ENCODE measurements at places on chromosomes 3 and 15.

- DNase-seq: no peak
These were observed 26.6 kb downstream of the MBNL1 start for GRCh38 chr3:152295344-152295743.

- no peak for DNase-seq
These were observed 15.9 kb downstream of the HRH1 start for GRCh38 chr3:11170052-11170770.

DNA sequence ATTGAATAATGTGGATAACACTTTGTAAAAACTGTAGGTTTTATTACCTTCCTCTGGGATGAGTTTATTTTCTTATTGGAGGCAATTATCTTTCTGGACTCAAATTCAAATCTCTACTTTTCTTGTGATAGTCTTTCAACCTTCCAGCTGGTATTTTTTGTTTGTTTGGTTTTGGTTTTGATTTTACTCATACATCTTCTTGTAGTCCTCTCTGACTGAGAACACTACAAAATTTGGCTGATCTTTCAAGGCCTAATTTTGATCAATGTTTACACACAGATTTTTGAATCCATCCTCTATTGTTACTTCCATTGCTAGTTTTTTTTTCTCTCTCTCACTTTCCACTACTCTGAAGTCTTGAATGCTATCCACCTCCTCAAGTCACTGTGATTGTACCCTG, 303.8 kb upstream of the NECTIN3 start:
- no peak for DNase-seq

- no peak for DNase-seq
These were observed 940.9 kb downstream of the OTOL1 start for GRCh38 chr3:162437480-162437879.

GRCh38 chr3:139769796-139770195, 92.0 kb upstream of the NMNAT3 start:
- no peak for DNase-seq

DNA sequence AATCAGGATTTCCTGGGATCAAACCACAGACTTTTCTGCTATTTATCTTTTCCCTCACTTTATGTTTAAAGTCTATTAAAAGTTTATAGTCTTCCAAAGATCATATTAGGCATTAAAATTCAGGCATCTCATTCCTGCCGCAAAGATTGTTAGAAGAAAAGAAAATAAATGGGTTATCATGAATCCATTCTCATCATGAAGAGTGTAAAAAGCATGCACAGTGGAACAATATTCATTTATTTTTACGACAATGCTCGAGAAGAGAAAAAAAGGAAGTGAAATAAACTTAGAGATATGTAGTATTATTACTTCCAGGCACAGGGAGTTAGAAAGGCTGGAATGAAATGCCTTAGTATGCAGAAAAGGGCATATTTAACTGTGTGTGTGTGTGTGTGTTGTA, 213.7 kb upstream of the PLSCR5 start:
- DNase-seq: no peak

DNA sequence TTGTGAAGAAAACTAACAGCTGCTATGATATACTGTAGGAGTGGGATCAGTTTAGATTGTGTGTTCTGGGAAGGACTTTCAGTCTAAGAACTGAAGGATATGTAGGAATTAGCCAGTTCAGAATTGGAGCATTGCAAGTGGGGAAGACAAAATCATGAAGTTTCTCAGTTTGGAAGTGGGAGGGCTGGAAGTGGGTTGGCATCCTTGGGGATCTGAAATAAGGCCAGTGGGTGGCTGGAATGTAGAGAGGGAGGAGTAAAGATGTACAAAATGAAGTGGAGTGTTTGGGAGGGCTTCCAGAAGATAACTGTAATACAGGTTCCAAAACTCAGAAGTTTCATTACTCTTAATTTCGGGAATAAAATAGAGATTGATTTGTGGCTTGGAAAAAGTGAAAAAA, 17.2 kb downstream of the SEC22A start:
- no peak for DNase-seq

DNA sequence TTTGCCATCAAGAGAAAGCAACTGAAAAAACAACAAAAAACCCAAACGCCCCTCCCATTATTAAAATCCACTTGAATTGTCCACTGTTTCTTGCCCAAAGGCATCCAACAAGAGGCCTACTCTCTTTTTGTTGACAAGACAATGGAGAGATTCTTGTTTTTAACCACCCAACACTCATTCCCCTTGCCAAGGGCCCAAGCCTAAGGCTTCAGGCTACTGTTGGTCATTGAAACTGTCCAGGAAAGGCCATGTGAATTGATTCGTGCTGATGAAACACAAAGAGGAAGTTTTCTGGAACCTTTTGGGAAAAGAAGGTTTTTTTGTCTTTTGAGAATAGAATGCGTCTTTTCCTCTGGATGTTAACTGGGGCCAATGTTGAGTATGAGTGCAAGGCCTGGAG, 157.4 kb upstream of the PFN2 start:
- no peak for DNase-seq

DNA sequence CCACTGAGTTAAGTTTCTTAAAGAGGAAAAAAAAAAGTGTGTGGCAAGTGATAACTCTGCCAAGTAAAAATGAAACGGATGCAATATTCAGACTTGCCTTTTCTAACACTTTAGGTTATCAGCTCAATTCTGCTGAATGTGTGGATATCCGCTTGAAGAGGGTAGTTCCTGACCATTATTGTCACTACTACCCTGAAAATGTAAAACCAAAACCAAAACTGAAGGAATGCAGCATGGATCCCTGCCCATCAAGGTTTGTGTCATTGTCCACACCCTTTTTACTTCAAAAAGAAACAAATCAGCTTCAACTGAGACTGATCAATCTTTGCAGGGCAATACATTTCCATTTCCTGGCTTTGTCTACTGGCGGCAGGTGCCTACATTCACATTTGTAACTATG, 236.1 kb downstream of the ADAMTSL3 start:
- no peak for DNase-seq

DNA sequence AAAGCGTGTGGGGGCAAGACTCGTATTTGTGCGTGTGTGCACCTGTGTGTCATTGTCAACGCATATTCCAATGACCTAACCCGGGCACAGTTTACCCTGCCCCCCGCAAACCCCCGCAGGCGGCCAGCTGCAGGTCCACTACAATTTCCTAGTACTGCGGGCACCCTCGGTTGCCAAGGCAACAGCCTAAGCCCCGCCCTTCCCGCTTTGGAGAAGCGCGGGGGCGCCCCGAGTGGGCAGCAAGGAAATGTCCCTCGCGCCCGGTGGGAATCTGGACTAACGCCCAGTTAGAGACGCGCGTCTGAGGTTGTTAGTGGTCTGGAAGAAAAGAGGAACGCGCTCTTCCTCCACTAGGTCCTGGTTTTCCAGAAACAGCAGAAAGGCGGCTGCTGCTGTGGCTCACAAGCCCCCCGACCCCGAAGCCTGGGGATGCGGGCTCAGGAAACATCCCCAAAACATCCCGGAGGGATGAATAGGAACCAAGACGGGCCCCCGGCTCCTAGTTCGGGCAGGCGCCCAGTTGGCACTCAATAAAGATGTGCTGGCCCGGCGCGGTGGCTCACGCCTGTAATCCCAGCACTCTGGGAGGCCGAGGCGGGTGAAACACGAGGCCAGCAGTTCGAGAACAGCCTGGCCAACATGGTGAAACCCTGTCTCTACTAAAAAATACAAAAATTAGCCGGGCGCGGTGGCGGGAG, 1.1 kb downstream of the ABHD14A start:
- DNase-seq: peak; percentile 46

GRCh38 chr3:155420881-155421486, 127.5 kb upstream of the STRIT1 start:
- DNase-seq: no peak

- no peak for DNase-seq
These were observed 140.7 kb downstream of the IMPG2 start for GRCh38 chr3:101179637-101180036.

DNA sequence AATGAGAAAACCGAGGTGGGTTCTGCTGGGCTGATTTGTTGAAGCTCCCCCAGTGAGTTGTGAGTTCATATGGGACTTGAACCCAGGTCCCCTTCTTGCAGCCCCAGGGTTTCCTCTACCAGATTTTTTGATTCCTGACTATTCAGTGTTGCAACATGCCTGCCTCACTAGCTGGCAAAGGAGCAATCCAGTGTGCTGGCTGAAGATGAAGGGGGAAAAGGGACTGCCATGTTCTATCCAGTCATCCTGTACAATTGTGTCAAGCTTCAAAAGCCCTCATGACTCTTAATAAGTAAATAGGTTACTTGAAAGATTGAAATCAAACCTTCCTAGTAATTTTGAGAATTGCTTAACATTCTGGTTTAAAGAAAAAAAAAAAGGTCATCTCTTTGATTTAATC, 211.5 kb upstream of the TP63 start:
- no peak for DNase-seq

DNA sequence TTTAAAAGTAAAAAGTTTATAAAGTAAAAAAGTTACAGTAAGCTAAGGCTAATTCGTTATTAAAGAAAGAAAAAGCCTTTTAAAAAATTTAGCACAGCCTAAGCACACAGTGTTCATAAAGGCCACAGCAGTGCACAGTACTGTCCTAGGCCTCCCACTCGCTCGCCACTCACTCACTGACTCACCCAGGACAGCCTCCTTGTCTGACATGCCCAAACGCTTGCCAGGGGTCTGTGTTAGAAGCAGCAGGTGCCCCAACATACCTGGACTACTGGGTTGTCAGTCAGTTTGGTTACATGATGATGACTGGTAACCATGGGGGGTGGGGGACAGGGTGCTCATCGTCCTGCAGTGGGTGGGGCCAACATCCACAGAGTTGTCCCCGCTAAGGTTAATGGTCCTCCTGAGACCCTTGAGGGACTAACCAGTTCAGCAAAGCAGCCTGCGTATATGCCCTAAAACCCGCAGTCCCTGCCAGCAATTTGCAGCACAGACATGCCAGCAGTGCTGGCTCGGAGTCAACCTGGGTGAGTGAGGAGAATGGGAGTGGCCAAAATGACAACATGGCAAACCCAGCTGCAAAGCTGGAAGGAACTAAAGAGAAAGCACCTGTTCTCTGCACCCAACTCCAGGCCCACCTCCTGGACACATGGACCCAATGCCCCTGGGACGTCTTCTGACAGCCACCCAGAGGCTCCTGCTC, 49.2 kb downstream of the CYFIP1 start:
- DNase-seq: no peak

- DNase-seq: no peak
These were observed 116.9 kb upstream of the LRRFIP2 start for GRCh38 chr3:37291275-37291700.

- no peak for DNase-seq
These were observed 78.4 kb downstream of the MME start for GRCh38 chr3:155158346-155159037.

DNA sequence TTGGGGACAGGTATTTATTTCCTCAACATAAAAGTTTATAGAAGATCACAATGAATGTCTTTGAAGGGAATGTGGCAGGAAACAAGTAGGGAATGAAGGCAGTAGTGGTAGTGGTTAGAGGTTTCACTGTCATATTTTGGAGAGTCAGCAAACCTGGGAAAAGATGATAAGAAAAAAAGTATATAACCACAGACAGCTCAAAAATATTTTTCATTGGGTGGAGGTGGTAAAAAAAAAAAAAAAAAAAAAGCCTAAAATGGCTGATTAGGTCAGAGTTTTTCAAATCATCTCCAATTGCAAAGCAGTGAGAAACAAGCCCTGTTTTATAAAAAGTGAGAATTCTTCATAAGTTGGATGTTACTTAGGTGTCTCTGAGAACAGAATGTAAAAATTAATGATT, 400.0 kb downstream of the LSAMP start:
- DNase-seq: no peak

DNA sequence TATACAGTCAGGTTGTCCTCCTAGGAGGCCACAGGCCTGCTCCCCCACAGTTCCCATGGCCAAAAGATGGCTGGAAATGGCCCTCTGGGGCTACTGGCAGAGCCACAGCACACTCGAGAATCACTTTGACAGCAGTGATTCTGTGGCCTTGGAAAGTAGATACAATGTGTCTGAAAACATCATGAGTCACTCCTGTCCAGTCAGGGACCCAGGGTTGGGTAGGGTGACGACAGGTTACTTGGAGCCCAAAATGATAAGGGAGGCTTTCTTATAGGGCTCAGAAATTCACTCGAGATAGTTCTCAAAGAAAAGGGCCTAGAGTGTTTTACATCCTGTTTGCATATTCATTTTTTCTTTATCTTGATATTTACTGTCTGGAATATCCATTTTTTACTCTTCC, 24.3 kb downstream of the MRPS25 start:
- DNase-seq: no peak

- DNase-seq: no peak
These were observed 163.7 kb downstream of the MEIS2 start for GRCh38 chr15:36936613-36937012.

GRCh38 chr15:30859091-30859874, 44.4 kb upstream of the FAN1 start:
- DNase-seq: peak; percentile 9

- DNase-seq: no peak
These were observed 67.0 kb upstream of the IMPG2 start for GRCh38 chr3:101387351-101387750.

DNA sequence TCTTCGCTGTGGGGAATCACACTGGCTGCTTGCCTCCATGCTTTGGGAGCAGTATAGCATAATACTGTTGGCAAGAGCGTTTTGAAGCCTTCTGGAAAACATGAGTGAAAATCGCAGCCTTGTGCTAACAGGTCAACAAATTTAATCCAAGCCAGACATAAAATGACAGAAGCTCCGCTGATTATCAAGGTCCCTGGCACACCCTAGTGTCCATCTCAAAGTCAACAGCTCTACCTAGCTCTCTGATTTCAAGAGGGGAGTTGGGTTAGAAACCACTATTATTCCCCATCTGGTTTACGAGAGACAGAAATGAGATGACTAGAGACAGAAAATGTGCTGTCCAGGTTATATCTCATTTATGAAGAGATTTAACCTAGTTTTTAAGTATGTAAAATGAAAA, 73.6 kb upstream of the MDFIC2 start:
- no peak for DNase-seq

- DNase-seq: no peak
These were observed 549.2 kb upstream of the TBL1XR1 start for GRCh38 chr3:177746337-177746933.

DNA sequence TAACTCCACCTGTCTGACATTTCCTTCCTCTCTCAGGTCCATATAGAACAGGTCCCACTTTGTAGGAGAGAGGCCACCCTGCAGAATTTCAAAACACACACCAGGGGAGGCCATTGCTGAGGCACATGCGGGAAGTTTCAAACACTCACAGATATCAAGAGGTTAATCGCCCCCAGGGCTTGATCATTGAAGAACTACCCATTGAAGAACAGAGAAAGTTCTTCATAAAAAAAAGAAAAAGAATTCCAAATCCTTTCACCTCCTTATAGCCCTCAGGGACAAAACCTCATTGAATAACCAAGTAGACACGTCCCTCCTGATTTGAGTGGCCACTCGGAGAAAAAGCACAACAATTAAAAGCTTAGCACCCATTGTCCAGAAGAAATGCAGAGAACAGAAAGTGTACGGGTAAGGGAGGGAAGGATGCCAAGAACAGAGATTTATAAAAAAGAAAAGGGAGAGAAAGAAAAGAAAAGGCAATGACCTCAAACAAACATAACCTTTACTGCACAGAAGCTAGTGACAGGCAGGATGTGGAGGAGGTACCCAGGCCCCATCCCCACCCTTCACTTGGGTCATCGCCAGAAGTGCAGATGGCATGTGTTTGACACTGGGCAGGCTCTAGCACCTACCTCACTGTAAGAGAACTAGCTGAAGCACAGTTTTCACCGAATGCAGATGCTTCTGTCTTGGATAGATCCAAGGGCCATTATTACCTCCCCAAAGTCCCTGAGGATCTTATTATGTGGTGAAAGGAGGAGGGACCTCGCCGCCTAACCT, 112.3 kb upstream of the HES1 start:
- DNase-seq: no peak
